ENCODE measurements at places on chromosomes 4 and X.

DNA sequence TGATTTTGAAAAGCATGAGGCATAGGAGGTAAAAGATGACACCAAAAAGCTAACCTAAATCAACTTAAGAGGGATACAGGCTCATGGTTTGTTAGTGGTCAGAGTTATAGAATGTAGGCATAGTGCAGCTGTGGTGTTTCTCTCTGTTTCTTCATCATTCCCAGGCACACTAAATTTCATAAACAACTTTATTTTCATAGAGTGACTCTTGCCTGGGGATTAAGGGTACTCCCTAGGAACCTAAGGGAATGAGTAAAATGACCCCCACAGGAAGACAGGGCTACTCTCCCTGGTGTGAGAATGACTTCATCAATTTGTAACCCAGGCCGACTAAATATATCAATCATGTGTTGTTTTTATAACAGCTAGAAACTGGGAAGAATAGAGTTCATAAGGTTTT lies 11.1 kb downstream of the FABP2 start:
- DNase-seq: no peak

DNA sequence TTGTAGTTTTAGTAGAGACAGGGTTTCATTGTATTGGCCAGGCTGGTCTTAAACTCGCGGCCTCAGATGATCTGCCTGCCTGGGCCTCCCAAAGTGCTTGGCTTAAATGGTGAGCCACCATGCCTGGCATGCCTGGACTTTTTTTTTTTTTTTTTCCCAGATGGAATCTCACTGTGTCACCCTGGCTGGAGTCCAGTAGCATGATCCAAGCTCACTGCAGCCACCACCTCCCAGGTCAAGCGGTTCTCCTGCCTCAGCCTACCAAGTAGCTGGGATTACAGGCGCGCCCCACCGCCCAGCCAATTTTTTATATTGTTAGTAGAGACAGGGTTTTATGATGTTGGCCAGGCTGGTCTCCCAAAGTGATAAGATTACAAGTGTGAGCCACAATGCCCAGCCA lies 8.4 kb downstream of the UBE2K start:
- no peak for DNase-seq

- no peak for DNase-seq
Observed at GRCh38 chrX:46913667-46914066, 1.4 kb downstream of the JADE3 start.

- DNase-seq: no peak
Observed at GRCh38 chr4:148857239-148857972, 415.2 kb upstream of the NR3C2 start.

DNA sequence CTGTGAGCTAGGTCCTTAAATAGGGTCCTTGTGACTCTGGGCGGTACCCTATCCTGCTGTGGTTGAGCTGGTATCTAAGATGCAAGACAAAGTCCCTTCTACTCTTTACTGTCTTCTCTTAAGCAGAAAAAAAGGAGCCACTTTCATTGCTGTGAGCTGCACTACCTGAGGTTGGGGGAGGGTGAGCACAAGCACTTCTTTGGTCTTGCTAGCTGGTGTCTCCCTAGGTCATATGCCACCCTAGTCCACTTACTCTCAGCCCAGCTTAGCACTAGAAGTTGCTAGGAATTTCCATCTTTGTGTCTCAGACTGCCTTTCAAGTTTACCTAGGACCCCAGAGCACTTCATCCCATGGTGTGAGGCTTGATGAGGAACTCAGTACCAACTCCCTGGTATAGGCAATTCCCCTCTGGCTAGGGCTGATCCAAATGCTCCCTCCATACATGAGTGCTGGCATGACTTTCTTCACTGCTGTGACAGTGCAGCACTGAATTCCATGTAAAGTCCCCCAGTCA lies 343.6 kb upstream of the CT83 start:
- no peak for DNase-seq

DNA sequence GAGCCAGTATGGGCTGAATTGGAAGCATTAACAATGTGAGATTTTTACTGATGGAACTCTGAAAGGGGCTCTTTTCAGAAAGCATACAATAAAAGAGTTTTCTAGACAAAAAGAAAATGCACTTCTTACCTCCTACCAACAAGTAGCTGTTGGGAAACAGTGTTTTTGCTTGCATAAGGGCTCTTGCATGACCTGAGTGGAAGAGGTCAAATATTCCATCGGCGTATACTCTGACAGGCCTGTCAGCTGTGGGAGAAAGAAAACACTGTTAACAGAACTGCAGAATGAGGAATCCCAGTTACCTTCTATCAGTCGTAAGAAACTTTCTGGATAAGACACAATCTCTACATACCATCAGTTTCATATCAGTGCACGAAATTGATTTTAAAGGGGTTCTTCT lies 39.5 kb downstream of the PCYT1B start:
- no peak for DNase-seq

GRCh38 chrX:77776659-77777058 lies 9.4 kb downstream of the ATRX start:
- DNase-seq: no peak

DNA sequence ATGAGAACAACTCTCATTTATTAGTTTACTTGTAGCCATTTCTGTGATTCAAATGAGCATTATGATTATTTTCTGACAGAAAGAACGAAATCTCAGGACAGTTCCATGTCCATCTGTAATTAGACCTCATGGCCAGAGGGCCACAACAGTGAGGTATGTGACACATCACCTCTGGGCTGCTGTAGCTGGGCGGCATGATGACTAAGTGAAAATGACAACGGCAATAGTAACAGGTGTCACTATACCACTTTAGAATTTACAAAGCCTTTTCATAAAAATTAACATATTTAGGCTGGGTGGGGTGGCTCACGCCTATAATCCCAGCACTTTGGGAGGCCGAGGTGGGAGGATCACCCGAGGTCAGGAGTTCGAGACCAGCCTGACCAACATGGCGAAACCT lies 252.6 kb downstream of the CBR4 start:
- DNase-seq: no peak

DNA sequence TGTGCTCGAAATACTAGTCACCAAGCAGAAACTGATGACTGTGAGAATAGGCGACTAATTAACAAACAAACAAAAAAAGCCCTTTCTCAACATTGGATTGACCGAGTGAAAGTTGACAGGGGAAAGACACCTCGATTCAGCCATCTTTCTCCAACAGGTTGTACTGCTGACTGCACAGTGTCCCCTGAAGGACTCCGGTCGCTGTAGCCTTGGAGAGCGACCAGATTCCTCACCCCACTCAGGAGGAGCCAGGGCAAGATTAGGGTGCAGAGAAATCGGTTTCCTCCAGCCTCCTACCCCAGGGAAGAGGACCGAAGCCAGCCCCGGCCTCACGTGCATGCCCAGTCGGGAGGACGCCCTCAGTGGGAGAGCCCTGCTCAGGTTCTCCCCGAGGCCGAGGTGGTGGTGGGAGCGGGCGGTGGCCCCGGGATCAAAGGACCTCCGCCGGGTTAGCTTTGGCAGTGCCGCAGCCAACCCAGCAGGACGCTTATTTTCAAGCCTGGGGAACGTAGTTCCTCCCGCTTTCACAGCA lies 1.1 kb upstream of the RAP1GDS1 start:
- peak; percentile 8 for DNase-seq

DNA sequence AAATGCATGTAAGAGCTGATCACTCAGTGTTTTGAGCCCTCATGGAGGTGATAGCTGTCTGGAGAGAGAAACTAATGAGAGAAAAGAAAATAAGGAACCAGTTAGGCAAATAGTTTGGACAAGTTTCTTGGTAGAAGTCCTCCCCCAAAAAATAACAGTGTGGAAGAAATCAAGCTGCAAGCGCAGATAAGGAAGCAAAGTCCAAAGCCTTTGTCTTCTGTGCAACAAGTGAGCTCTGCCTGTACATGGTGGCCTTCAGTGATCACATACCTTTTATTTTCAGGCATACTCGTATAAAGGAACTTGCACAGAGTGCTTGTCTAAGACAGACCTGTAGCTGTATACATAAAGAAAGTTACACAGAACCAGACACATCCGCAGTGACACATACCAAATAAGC lies 2.5 kb upstream of the UGT2A3 start:
- DNase-seq: no peak

DNA sequence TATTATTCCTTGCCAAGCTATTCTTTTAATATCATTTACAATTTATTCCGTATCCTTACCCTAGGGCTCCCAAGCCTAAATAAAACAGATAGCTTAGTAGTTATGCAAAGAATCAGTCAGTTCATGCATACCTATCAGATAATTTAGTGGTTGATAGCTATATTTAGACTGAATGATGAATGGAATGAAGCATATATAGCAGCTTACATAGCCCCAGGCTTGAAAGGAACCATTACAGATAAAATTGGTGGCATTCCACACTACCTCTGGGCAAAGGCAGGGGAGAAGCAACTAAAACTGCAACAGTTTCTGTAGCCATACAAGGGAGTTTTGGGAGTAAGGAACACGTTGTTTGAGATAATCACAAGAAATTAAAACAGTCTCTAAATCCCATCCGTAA lies 2.7 kb downstream of the ACE2 start:
- no peak for DNase-seq

DNA sequence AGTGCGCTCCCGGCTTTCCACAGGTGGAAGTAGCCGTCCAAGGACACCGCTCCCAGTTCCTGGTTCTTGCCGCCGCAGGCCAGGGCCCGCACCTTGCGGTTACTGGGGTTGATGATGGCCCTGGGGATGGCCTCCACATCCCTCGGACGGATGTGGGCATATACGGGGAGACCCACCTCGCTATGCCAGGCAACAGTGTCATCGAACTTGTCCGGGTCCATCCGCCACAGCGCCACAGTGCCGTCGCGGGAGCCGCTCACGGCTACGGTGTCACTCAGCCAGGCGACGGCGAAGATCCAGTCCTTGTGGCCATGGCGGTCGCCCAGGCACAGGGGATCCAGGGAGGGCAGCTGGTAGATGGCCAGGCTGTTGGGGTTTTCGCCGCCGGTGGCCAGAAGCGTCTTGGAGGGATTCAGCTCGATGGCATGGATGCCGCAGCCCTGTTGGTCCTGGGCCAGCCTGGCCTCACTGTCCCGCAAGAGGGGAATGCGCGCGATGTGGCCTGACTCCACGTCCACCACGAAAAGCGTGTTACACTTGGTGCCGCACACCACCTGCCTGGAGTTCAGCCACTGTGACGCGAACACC lies 795 bp downstream of the DCAF12L1 start:
- DNase-seq: no peak

DNA sequence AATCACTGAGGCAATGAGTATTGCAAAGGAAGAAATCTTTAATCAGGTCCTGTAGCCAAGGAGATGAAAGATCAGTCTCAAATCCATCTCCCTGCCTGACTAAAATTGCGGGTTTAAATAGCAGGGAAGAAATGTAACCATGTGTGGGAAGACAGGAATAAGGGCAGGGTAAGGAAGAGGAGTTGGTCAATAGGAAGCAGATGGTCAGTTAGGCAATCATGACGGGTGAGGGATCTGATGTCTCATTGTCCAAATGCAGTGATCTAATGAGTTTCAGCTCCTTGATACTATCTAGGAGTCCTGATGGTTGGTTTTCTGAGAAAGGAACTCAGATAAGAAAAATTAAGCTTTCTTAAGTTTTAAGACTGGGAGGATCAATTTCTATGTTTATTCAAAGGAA lies 200.8 kb downstream of the SPATA18 start:
- no peak for DNase-seq

All from activated CD4-positive, alpha-beta T cell treated with anti-CD3 and anti-CD28 coated beads for 24 hours (primary cell).